ENCODE measurements at places on chromosomes 5 and 9.

GRCh38 chr5:34007201-34007620, 639 bp downstream of the AMACR start:
- no peak for DNase-seq

- no peak for DNase-seq
Observed at GRCh38 chr9:28363151-28363562, 789.9 kb upstream of the C9orf72 start.

- no peak for DNase-seq
Observed at GRCh38 chr5:172002840-172003512, 3.5 kb downstream of the FBXW11 start.

DNA sequence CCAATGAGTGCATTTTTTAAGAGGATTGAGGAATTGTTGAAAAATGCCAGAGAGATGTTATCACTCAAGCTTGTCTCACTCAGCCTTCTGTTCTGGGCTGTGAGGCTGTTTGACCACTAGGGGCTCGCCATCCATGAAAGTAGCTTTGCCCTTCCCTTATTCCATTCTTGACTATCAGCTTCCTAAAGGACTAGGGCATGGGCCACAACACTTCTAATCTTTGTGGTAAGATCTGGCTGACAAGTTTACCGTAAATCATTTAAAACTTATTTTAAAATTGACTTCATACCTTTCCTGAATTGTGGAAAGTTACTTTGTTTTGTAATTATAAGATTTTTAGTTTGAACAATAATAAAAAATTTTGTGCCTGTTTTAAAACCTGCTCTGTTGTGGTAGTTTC, 49.5 kb downstream of the TJP2 start:
- DNase-seq = no peak

GRCh38 chr5:99019254-99019653, 90.4 kb upstream of the CHD1 start:
- no peak for DNase-seq

DNA sequence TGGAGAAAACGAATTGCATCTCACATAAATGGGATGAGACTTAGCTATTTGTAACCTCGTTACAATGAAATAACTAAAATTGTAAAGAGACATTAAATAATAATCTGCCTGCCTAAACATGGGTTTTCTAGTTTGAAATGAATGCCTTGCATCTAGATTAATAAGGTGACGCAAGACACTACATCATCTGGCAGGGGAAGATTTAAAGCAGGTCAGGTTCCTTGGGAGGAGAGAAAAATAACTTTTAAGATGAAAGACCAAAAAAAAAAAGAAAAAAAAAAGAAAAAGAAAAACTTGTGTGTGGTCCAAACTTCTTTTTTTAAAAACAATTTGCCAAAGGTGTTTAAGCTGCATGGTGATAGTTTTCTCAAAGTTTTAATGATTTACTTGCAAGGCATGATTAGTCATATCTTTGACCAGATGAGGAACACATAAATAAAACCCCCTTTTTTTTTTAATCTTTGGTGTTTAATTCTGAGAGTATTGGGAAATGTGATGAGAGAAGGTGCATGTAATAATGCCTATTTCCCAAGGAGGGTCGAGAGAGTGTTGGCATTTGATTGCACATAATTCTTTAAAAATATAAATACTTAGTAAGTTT, 122.9 kb upstream of the ADAMTSL1 start:
- no peak for DNase-seq

DNA sequence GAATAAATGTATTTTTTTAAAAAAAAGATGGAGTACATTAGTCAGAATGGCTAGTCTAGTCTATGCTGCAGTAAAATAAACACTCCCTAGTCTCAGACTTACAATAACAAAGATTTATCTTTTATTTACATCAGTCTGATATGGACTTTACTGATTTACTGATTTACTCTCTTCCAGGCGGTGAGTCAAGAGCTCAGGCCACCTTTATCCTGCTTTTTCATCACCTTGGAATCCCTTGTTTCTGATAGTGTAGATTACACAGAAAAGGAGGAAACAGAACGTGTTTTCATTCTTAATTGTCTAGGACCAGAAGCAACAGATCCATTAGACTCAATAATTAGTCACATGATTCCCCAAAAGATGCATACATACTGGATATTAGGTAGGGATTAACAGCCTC, 290.1 kb upstream of the TRPC7 start:
- no peak for DNase-seq

DNA sequence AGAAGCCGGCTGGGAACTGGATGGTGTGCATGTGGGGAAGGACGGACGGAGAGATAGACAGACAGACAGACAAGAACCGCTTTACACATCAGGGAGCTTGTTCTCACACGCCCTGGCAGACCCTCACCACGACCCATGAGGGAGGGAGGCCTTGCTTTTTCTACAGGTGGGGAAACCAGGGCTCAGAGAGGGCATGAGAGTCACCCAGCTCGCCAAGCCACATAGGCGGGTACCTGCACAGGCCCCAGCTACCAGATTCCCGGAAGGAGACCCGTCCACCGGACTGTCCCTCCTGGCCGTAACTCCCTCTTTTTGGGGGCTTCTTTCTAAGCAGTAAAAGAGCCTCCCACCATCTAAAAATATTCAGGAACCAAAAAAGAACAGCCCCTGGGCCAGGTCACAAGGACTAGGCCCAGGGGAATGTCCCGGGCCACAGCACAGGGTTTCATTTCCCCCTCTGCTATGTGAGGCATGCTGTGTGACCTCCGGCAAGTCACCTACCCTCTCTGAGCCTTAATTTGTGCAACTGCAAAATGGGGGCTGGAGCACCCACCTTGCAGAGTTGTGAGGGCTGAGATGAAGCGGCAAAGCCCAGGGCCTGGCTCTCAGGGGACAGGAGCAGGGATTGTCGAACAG, 84.4 kb upstream of the SARDH start:
- DNase-seq = no peak

GRCh38 chr5:138177941-138178515, 402 bp downstream of the BRD8 start:
- DNase-seq = no peak

DNA sequence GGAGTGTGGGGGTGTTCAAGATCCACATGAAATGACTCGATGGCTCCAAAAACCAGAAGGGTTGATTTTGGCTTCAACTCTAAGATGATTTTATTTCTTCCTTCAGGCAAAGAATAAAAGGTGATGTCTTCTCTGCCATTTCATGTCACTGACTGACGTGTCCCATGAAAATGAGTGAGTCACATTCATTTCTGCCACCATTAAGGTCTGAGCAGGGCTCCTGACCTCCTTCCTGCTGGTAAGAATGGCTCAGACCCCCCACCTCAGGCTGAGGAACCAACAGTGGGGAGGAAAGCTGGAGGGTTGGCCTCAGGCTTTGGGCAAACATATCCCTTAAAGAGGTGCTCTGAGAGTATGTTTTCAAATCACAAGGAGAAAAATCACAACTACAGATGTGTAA, 53.9 kb upstream of the ZNF354A start:
- no peak for DNase-seq

DNA sequence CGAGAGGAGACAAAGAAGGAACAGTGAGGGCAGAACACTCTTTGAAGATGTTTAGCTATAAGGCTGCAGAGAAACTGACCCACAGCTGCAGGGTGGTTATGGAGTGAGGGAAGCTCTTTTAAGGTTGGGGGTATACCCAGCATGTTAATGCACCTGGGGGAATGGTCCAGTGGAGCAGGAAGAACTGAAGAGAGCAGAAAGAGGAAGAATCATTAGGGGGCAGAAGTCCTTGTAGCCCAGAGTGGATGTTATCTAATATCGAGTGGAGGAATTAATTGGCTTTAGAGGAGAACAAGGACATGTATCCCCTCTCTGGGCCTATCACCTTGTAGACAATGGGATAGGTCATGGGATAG, 7.7 kb downstream of the IL4 start:
- no peak for DNase-seq

- no peak for DNase-seq
Observed at GRCh38 chr5:22352493-22352892, 500.7 kb downstream of the CDH12 start.

DNA sequence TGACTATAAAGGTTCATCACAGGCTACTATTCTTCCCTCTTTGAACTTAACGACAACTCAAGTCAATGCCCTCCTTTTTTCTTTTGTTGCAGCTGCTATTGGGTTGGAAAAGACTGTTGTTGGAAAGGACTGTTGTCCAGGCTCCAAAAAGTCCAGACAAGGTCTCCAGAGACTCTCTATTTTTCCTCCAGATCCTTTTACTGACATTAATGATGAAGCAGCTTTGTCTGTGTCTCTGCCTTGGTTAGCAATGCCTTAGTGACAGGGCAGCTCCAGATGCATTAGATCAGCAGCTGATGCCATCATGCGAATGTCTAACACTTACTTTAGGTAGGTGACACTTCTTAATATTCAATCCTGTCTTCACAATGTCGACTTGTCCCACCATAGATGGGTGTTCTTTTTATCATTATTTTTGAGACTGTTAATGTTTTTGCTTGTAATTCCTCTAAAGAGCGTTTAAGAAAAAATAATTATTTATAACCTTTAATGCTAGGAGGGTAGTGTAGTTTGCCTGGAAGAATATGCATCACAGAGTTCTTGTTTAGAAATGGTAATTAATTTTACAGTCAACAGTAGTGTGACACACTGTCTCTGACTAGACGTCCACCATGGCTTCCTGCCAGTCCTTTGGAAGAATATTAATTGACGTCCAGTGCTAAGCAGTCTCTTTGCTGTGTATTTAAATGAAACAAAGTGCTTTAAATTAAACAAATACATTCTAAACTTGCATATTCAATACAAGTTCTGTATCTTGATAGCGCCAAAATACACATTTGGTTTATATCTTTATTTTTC, 492.2 kb downstream of the NR2F1-AS1 start:
- DNase-seq = no peak

DNA sequence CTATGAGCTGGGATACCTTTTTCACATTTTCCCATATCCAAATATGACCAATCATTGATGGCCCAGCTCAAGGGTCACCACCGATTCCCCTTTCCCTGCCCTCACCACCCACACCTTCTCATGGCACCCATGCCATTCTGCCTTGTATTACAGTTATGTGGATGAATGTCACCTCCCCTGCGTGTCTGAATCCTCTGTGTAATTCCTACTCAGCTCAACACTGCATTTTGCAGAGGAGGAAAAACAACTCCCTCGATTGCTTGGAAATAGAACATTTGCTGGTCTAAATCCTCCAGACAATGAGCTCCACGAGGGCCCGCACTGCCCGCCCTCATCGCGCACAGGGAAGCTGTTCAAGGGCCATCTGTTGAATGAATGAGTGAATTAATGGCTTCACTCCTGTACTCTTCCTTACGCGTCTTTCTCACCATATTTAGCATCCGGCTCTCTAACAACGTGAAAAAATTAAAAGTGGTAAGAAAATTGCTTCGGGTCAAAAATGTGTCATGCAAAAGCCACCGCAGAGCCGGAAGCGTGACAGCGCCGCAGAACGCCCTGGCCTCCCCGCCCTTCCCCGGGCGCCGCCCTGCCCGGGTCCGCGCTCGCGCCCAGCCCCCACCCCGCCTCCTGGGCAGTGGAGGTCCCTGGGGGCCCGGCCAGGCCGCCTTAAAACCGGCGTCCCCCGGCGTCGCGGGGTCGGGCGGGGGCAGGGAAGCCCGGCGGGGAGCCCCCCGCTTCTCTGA, 704 bp downstream of the SUSD1 start:
- DNase-seq = no peak

GRCh38 chr9:135060461-135061116, 26.9 kb upstream of the OLFM1 start:
- no peak for DNase-seq

GRCh38 chr5:157888814-157889532, 30.0 kb upstream of the CLINT1 start:
- DNase-seq = no peak

DNA sequence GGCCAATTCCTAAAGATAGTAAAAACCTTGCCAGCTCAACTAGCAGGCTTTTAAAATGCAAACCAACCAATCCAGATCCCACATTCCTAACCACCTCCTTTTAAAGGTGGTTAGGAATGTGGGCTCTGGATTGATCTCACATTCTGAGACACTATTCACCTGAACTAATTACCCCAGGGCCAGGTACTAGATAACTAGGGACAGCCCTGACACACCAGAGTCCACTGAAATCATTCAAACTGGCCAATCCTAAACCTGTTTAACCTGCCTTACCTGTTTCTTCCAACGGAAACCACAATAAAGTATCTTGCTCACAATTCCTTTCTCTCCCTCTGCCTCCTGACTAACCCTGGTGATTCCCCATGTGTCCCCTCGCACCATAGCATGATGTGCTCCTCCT, 168.3 kb upstream of the DMAC1 start:
- DNase-seq = no peak

DNA sequence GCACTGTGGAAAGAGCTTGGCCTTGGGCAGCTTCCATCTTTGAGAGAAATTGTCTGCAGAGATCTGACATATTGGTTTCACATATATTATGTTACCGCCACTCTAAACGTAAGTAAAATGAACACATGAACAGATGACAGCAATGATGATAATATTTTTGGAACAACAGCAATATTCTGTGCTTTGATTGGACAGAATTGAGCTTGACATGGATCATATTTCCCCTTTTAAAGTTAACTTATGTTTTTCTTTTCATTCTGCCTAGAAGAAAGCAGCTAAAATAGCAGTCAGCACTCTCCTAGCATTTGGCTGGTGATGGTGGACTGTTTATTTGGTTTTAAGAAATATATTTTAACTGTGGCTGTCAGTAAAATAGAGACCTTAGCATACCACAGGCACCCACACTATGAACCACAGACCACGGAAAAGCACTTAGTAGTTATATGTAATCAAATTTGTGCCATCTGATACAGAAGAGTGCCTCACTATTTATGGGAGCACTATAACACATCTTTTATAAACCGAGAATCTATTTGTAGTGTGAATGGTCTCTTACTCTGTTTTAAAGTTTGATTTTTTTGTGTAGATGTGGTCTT, 1.8 kb upstream of the CFAP95 start:
- no peak for DNase-seq

DNA sequence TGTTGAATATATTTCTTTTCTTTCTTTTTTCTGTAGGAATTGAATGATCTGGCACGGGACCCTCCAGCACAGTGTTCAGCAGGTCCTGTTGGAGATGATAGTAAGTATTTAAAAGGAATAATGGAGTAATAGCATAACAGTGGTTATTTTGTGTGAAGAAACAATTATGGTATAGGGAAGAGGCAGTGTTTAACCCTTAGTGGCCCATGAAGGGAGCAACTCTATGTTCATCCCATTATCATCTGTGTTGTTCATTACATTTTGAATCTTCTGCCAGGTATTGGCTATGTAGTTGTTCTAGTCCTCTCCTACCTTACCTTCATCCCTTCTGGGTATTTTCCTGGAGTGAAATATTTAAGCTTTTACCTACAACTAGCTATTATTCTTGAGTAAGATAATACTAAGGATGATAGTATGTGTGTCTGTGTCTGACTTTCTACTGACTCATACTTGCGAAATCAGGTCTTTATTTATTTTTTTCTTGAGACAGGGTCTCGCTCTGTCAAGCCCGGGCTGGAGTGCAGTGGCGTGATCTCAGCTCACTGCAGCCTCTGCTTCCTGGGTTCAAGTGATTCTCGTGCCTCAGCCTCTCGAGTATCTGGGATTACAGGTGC, 39.3 kb downstream of the UBE2D2 start:
- no peak for DNase-seq

GRCh38 chr5:132480893-132481595, 9.5 kb downstream of the IRF1 start:
- no peak for DNase-seq

Data from hippocampal formation (tissue), 2 donors.